ENCODE measurements at places on chromosomes 13 and 19.

DNA sequence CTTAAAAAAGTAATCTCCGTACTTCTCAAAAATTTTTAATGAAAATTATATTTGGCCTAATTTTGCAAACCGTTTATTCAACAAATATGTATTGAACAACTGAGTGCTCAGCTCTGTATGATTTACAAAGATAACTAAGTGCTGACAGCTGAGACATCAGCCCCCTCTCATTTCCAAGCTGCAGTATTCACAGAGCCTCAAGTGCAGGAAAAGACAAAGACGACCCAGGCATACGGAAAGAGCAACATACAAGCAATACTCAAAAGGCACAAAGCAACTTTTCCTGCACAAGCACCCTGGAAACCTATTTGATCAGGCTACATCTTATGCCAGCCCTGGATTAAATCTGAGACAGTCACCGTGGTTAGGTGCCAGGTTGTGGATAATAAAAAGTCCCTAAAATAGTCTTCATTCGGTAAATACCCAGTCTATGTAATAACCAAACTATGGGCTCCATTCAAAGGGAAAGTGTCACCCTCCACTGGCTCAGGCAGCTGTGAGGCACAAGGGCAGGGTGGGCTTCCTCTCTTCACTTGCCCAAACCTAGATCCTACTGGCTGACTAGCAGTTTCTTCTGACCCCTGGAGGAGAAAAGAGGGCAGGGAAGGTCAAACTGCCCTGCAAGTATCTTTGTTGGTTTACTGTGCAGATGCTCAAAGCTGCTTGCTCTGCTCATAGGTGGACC lies 65.5 kb downstream of the TBC1D4 start:
- DNase-seq, result no peak

DNA sequence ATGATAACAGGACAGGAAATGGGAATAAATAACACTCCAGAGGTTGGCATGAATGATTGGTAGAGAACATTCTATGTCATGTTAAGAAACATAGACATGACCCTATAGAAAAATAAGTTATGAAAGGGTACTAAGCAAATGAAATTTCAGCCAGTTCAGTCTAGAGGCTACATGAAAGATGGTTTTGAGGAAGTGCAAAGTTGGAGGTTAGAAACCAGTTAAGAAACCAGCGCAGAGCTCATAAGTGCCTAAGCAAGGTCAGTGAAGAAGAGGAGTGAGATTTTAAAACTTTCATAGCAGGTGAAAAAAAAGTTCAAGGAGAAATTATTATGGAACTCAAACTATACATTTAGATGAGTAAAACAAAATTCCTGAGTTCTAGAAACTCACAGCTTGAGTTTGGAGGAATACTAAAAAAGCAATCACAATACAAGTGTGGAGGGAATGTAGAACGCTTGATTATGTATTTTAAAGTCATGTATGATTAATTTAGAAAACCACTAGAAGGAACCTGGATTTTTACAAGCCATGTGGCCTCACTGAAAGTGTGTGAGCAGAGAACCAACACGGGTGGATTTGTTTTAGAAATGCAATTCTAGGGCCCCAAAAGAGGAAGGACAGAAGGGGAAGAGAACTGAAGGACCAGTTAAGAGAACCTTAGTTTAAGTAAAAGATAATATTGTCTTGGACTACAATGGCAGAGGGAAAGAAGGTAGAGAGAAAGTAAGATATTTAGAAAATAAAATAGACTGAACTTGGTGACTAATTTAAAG lies 162.4 kb downstream of the PCDH20 start:
- no peak for DNase-seq

GRCh38 chr19:6273701-6274601 lies 5.8 kb downstream of the MLLT1 start:
- no peak for DNase-seq

DNA sequence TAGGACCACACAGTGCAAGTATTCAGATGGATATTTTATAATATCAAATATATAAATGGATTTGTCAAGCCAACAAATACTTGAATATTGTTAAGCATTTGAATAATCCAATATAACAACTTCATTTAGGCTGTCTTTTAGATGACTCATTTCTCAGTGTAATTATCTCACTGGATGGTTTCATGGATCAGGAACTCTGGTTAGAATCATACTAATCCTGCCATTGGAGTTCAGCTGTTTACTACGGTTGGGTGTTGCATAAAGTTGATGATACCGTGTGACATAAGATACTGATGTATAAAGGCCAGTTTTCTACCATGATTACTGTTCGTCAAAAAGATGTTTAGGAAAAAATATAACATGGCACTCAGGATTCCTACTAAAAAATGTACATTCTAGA lies 196.3 kb downstream of the TSHZ3 start:
- DNase-seq, result no peak

DNA sequence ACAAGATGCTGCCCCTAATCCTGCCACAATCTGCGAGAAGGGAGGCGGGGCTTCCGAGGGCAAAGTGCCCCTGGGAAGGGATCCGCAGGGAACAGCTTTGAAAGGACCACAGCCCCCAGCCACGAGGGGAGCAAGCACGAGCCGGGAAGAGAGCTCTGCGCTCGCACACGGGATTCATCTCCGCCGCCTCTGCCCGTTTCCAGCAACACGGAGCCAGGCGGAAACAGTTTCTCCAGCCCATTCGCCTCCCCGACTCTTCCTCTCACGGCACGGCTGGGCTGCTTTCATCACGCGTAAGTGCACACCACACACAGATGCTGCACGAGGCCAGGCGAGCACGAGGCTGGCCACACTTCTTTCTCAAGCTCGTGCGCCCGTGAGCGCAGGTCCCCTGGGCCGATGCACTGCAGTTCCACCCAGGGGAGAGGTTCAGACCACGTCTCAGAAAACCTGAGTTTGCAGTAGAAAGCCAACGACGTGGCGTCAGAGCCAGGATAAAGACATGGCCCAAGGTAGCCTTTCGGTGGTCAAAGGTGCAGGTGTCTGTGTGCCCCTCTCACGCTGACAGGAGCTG lies 33.6 kb downstream of the NAXD start:
- no peak for DNase-seq

GRCh38 chr19:1373534-1374249 lies 10.0 kb upstream of the NDUFS7 start:
- no peak for DNase-seq

DNA sequence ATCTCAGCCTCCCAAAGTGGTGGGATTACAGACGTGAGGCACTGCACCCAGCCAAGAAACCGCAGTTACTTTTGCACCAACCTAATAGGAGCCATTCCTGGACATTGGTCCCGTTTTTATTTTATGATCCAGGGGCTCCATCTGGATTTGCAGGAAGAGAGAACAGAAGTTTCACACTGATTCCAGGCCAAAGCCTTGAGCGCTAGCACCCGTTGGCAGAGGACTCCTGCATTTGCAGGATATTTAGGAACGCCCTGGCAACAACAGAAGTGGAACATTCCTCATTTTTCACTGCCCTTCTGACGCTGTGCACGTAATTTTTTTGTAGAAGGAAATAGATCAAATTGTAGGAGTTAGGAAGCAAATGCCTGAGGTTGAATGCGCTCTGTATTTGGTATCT lies 11.7 kb upstream of the SULT2A1 start:
- DNase-seq, result no peak

- DNase-seq, result no peak
Observed at GRCh38 chr13:111610879-111611278, 290.4 kb downstream of the TEX29 start.

DNA sequence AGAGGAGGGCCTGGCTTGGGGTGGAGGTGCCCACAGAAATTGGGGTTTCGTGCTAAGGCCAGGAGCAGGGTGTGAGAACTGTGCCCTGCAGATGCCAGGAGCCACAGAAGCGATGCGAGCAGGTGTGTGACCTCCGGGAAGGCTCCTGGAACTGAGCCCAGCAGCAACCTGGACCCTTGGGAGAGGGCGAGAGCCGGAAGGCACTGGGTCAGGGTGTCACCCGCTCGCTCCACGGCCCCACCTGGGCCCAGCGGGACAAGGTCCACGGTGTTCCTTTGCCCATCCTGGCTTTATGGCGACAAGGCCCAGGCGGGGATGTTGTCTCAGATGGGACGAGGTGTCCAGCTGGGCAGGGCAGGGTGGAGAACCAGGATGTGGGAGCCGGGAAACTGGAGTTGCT lies 4.2 kb downstream of the MISP start:
- DNase-seq, result no peak

Measured in stimulated activated CD4-positive, alpha-beta T cell treated with anti-CD3 and anti-CD28 coated beads, Interleukin-1b, Interleukin-23, amount 100 ng/mL, for 1 hour (primary cell).